Vagina (tissue), 2 donors: ENCODE measurements at places on chromosomes 7 and 10. TPM values are rescaled to one million over a fixed set of nuclear protein-coding genes. Genes with fewer than 3 reads are reported as not detected.

The SFTPA1 gene
- total RNA-seq = 2.9 TPM

The SAP25 gene
- 2.9 TPM for total RNA-seq

The OR2A1 gene
- total RNA-seq = 0.25 TPM

The CALHM3 gene
- not detected for total RNA-seq

The FAM131B gene
- total RNA-seq = 1.5 TPM

The KIAA1217 gene
- total RNA-seq = 54.3 TPM

The MYOF gene
- total RNA-seq = 107 TPM

The ANXA8L1 gene
- 179 TPM for total RNA-seq

The APBB1IP gene
- total RNA-seq = 7.4 TPM

The OR2A5 gene
- not detected for total RNA-seq

The SYT15 gene
- total RNA-seq = 5.4 TPM

The BMPER gene
- total RNA-seq = 5.2 TPM

The OR9A2 gene
- not detected for total RNA-seq

The C7orf25 gene
- 5.4 TPM for total RNA-seq

The YKT6 gene
- total RNA-seq = 47.6 TPM

The GSAP gene
- total RNA-seq = 13.0 TPM

The UTF1 gene
- not detected for total RNA-seq

The HOXA6 gene
- 1.7 TPM for total RNA-seq

The SUN3 gene
- total RNA-seq = not detected

The DEPP1 gene
- 155 TPM for total RNA-seq

The CRPPA gene
- 1.2 TPM for total RNA-seq

The GHRHR gene
- total RNA-seq = not detected

The PROSER2 gene
- total RNA-seq = 8.1 TPM

The TFEC gene
- total RNA-seq = 4.7 TPM

The HECTD2 gene
- 13.3 TPM for total RNA-seq

The AKR1C8 gene
- not detected for total RNA-seq

The ENO4 gene
- not detected for total RNA-seq

The ABCB1 gene
- 2.9 TPM for total RNA-seq

The TUBAL3 gene
- total RNA-seq = not detected

The MKX gene
- total RNA-seq = 2.2 TPM

The ANKRD7 gene
- total RNA-seq = 1.5 TPM

The NFKB2 gene
- 26.8 TPM for total RNA-seq

The AKR1D1 gene
- total RNA-seq = not detected
